AG09319 (cell line): ENCODE measurements at places on chromosomes 3 and 15.

GRCh38 chr3:153219146-153219545 lies 57.1 kb downstream of the RAP2B start:
- DNase-seq = no peak

GRCh38 chr3:138455801-138456716 lies 21.6 kb downstream of the ESYT3 start:
- no peak for DNase-seq

DNA sequence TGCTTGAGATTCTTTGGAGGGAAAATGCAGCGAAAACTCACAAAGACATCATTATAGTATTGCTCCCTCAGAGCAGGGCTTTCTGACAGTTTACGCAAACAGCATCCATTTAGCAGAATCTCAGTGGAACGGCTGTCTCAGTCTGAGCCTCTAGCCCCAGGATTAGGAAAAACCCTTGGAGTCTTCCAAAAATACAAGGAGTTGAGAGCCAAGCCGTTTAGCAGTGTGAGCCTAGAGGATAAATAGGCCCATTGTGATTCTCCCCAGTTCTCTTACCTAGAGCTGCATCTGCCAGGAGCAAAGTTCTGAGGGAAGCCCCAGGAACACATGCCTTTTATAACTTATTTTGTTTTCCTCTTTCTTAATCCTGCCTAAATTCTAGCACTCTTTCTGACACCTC lies 359.6 kb downstream of the NTRK3 start:
- DNase-seq = no peak

DNA sequence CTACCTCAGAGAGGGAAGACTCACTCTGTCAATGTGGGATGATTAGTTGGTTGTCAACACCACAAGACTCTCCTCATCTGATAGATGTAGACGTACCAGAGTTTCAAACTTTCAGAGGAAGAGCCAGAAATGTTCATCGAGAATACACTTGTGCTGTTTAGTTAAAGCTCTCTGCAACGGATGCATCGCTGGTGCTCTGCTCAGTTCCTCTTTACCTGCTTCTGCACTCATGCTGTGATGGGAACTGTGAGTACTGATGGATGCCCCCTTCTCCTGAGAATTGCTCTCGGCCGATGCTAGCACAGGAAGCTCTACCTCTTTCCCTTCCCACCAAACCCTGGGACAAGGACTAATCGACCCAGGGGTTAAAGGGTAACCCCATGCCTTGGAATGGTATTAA lies 51.8 kb upstream of the CCDC54 start:
- DNase-seq = no peak

GRCh38 chr3:64176461-64176996 lies 48.7 kb downstream of the PRICKLE2 start:
- no peak for DNase-seq

DNA sequence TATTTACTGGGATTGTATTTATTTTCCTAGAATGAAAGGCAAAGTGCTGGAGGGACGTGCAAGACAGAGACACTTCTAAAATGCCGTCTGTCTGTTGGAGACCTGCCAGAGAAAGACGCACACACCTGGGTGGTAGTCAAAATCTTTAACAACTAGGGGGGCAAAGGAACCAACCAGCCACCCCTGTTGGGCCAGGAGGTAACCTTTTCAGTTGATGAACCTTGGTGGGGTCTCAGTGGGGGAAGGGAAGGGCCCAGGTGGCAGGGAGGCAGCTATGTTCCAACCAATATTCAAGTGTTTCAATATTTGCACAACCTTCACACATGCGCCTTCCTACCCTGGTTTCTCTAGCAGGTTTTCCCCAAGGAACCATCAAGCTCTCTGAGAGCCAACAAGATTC lies 99.0 kb downstream of the MEGF11 start:
- no peak for DNase-seq

DNA sequence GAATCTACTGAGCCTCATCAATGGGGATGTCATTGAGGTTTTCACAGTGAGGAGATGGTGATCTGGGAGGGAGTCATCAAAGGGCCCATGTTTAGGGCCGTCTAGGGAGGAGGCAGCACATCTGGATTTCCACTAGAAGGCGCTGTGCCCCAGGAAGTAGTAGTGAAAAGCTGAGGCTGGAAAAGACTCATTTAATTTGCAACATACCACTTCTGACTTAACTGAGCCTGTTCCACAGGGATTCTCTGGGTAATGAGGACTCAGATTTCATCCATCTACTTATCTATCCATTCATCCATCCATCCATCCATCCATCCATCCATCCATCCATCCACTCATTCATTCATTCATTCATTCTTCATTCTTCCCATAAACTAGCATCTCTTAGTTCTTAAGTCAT lies 17.4 kb upstream of the SHF start:
- no peak for DNase-seq

DNA sequence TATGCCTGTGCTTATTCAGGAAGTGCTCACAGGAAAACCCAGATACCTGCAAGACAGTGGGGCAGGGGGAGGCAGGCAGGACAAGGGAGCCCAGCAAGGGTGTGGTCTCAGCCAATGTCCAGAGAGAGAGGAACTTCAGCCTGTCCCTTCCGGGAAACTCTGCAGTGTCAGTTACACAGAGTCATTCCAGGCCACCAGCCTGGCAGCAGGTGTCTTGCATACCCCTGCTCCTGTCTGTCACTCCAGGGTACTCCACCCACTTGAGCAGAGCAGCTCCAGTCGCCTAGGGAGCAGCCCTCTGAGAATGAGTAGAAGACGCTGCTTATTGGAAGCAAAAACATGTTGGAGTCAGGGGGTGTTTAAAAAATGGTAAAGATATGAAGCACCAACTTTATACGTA lies 431.2 kb upstream of the RGMA start:
- no peak for DNase-seq

DNA sequence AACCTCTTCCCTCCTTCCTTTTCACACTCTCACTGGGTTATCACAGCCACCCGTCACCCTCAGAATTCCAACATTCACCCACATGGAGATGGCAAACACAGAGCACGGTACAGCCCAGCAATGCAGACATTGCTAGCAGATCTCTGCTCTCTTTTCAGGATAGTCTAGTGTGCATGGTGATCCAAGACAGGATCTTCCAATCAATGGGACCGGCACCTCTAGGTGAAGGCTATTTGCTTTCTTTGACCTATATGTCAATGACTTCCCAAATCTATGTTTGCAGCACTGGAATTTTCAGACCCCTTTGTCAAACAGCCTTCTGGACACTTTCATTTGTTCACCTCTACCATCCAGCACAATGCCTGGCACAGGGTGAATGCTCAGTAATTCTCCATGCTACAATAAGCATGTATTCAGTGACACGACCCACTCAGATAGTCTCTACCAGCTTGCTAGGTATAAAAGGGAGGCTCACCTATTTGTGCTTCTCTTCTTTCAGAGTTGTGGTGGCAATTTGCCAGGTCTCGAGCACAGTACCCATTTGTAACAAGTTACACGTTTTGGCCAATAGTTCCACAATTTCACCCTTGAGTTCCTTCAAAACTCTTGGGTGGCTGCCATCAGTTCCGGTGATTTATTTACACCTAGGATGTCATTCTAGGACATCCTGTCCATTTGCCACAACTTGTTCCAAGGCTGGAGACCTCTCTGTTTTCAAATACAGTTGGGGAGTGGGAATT lies 279.1 kb upstream of the ICE2 start:
- no peak for DNase-seq

- peak; percentile 92 for DNase-seq
Measured at GRCh38 chr15:67024314-67024997, 40.9 kb upstream of the SMAD3 start.

DNA sequence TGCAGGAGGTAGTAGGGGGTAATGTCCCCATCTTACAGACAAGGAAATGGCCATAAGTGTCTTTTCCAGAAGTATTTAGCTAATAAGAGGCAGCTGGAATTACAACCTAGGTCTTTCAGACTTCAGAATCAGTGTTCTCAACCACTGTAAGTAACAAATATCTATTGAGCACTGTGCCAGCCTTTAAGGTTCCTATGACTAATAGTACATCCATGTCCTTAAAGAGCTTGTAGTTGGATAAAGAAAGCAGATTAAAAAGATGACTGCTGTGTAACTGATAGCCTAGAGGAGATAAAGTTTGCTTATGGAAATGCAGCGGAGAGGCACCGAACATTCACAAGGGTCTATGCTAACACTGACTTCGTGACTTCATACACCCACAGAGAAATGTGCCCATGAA lies 136.0 kb downstream of the KCNMB2 start:
- no peak for DNase-seq

GRCh38 chr3:157175691-157176507 lies 16.0 kb upstream of the CCNL1 start:
- DNase-seq = peak; percentile 54

GRCh38 chr15:99279827-99280226 lies 28.5 kb downstream of the LRRC28 start:
- DNase-seq = no peak

- DNase-seq = no peak
Measured at GRCh38 chr3:162641907-162642306, 1145.3 kb downstream of the OTOL1 start.

GRCh38 chr3:129195731-129196256 lies 12.1 kb upstream of the CNBP start:
- peak; percentile 72 for DNase-seq

- DNase-seq = no peak
Measured at GRCh38 chr15:77599899-77600298, 32.8 kb downstream of the LINGO1 start.

DNA sequence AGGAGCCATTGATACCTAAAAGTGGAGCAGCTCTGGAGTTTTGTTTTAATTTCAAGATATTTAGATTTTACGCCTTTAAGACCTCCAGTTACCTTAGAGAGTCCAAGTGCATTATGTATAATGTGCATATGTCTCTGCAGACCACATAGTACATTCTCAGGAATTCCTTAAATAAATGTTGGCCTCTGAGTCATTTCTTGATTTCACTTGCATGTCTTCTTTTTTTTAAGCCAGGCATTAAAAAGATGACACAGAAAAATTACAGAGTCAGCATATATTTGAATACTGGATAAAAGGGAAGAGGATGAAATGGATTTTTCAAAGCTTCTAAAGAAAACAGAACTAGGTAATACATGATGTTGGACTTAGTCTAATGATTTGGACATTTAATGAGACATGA lies 125.2 kb downstream of the TMCO5A start:
- DNase-seq = no peak

GRCh38 chr3:186596568-186597287 lies 16.1 kb upstream of the AHSG start:
- DNase-seq = no peak

- DNase-seq = no peak
Measured at GRCh38 chr3:156207802-156208685, 87.7 kb downstream of the KCNAB1 start.

DNA sequence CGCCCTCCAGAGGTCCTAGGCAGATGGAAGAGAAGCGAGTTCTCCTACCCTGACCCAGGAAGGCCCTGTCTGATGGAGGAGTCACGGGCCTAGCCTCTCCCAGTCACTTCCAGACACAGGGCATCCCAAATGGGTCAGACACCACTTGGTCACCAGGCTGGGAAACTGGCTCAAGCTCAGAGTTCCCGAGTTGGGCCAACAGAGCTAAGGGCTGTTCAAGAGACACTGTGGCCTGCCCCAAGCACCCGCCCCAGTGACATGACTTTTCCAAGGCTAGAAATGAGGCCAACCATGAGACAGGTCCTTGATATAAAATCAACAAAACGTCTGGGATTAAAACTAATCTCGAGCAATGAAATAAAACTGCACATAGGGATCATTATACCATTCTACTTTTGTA lies 113.8 kb downstream of the IQSEC1 start:
- DNase-seq = no peak

DNA sequence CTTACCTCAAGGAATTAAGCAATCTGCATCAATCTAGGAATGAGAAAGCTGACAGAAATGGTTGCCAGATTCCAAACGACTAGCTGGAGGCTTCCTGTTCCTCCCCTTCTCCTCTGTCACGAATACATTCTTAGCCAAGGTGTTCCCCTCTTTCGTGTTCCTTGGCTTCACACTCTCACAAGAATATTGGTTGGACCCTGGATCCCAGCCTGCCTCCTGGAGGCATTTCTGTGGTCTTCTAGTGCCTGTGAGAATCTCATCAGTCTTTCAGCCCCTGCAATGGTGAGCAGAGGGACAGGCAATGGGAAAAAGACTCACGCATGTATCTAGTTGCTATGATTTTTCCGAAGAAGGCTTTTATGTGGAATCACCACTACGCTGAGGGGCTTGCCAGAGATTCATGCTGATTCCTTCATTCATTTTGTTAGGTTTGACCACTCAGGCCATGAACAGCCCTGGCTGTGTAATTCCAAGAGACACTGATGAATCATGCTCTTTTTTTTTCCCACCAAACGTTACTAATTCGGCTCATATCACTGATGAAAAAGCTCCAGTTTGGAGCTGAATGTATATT lies 1.6 kb upstream of the P3H2 start:
- DNase-seq = no peak

- DNase-seq = peak; percentile 61
Measured at GRCh38 chr15:63157891-63158431, 684 bp upstream of the RPS27L start.

- DNase-seq = no peak
Measured at GRCh38 chr3:157388976-157389375, 47.7 kb upstream of the PTX3 start.

GRCh38 chr3:189393598-189393997 lies 221.8 kb downstream of the TPRG1 start:
- DNase-seq = no peak

GRCh38 chr15:100704281-100705055 lies 102.1 kb downstream of the ASB7 start:
- DNase-seq = no peak

DNA sequence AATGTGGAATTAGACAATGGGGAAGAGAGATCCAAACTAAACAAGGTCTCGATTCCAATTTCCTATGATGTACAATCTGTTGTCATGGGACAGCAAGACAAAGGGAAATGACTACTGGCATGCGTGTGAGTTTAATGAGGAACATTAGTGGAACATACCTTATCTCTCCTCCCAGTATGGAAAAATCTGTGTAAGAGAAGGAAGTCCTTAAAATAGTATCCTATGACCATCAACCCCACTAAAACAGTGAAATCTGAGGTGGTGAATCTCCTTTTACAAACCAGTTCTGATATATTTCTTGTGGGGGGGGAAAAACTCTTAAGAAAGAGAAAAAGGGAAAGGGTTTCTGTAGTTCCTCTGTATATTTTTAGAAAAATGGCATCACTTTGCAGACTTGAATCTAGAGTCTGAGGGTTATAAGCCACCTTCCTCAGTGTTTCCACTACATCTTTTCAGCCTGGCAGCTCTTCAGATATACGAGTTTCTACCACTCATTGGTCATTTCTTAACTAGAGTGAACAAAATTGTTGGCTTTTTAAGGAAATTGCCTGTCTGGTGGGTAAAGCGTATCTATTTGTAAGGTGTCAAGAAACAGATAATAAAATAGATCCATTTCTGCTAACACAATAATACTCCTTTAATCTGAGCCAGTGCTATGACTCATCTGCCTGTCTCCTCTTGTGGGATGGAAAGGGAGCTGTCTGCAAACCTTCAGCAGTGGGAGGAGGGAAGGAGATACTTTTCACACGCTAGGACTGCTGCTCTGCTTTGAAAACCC lies 3.0 kb upstream of the TNFAIP8L3 start:
- DNase-seq = no peak

- peak; percentile 14 for DNase-seq
Measured at GRCh38 chr3:141913150-141913811, 36.8 kb downstream of the ATP1B3 start.

- no peak for DNase-seq
Measured at GRCh38 chr3:66035763-66036477, 2.8 kb downstream of the MAGI1 start.

GRCh38 chr3:127106456-127106855 lies 86.5 kb upstream of the PRR23E start:
- no peak for DNase-seq

GRCh38 chr15:90558171-90558573 lies 28.4 kb downstream of the CRTC3 start:
- DNase-seq = no peak

- no peak for DNase-seq
Measured at GRCh38 chr3:171658841-171659240, 151.4 kb downstream of the PLD1 start.
